ENCODE measurements at places on chromosomes 5 and 9. TPM values are rescaled to one million over a fixed set of nuclear protein-coding genes. Genes with fewer than 3 reads are reported as not detected.

Gene QRFP
- total RNA-seq = not detected

Gene OR1Q1
- not detected for total RNA-seq

Gene SMC2
- 8.4 TPM for total RNA-seq

Gene TEX53
- total RNA-seq = not detected

Gene PIP5K1B
- total RNA-seq = 3.1 TPM

Gene FOXI1
- not detected for total RNA-seq

Gene ACER2
- total RNA-seq = 15.1 TPM

Gene TOPORS
- 25.9 TPM for total RNA-seq

Gene PFN3
- total RNA-seq = not detected

Gene LCN9
- not detected for total RNA-seq

Gene STK32A
- total RNA-seq = 7.7 TPM

Gene F12
- total RNA-seq = 3.0 TPM

Gene KIF4B
- not detected for total RNA-seq

Gene FOXD4L4
- 0.19 TPM for total RNA-seq

Gene ISL1
- 0.63 TPM for total RNA-seq
